ENCODE measurements at places on chromosomes 12 and 14. TPM values are rescaled to one million over a fixed set of nuclear protein-coding genes. Genes with fewer than 3 reads are reported as not detected.

The C3AR1 gene
- not detected for total RNA-seq

The OAS2 gene
- not detected for total RNA-seq

The MYF5 gene
- total RNA-seq = not detected

The PGF gene
- total RNA-seq = 7.9 TPM

The RNU7-1 gene
- total RNA-seq = not detected

The OVCH1 gene
- not detected for total RNA-seq

The C12orf75 gene
- total RNA-seq = 9.4 TPM

The CABP1 gene
- 0.83 TPM for total RNA-seq

DNA sequence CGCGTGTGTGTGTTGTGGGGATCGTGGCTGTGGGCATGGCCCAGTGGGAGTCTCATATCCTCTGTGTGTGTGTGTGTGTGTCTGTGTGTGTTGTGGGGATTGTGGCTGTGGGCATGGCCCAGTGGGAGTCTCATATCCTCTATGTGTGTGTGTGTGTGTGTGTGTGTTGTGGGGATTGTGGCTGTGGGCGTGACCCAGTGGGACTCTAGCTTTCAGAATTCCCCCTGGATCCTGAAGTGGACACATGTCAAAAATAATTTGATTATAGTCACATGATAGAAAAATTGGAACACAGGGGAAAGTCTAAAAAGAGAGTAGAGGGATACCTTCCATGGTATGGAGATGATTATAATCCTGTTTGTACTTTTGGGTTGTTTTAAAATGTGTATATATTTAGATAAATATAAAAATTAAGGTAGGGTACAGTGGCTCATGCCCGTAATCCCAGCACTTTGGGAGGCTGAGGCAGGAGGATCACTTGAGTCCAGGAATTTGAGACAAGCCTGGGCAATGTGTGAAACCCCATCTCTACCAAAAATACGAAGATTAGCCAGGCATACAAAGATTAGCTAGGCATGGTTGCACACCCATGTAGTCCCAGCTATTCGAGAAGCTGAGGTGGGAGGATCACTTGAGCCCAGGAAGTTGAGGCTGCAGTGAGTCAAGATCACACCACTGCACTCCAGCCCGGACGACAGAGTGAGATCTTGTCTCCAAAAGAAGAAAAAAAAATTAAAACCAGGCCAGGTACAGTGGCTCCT lies 11.0 kb downstream of the PAPLN start:
- H3K36me3 ChIP-seq = no peaks in the 10 kb centered on the region
- peaks cover 9% of the 10 kb centered on the region for H3K4me1 ChIP-seq
- no peak overlapping the region for H3K4me3 ChIP-seq
- peaks cover 3% of the 10 kb centered on the region for H3K27me3 ChIP-seq

DNA sequence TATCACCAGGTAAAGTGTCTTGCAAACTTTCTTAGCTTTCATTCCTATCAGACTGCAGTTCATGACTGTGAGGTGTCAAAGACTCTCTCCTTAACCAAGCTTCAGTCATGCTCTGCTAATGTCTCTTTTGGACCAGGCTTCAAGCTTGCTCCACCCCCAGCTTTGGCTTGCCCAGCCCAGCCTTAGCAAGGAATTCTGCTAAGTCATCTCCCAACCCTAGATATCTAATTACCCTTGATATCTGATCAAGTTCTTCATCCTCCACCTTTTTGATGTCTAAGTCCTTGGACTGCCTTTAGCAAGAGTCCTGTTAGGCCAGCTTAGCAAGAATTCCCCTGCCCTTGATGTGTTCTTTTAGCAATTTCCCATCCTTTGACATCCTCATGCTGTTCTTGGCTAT lies 108.9 kb upstream of the FGD4 start:
- peaks cover 27% of the 10 kb centered on the region for H3K4me1 ChIP-seq
- H3K27me3 ChIP-seq = peaks cover 5% of the 10 kb centered on the region
- no peak overlapping the region for H3K4me3 ChIP-seq

GRCh38 chr12:57497223-57498131 lies 9.6 kb downstream of the MARS1 start:
- peaks cover 18% of the 10 kb centered on the region for H3K4me1 ChIP-seq
- peak overlapping the region; percentile 84 for H3K27ac ChIP-seq
- peak overlapping the region; percentile 13 for H3K4me3 ChIP-seq
- H3K27me3 ChIP-seq = peaks cover 3% of the 10 kb centered on the region

DNA sequence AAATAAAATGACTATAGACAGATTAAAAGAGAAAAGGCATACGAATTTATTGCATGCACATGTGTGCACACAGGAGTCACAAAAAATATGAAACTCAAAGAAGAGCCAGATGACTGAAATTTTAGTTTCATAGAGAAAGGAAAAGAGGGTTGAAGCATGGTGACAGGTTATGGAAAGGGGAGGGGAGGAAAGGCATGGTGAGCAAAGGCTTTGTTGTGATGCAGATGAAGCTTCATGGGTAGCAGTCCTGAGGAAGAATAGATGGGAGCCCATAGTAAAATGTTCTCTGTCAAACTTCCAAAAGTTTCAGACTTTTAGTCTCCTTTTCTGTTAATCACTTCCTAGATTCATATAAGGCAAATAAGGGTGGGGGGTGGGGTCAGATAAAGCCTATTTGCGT lies 612.7 kb upstream of the ATP2B1 start:
- H3K27ac ChIP-seq = no peak overlapping the region
- no peaks in the 10 kb centered on the region for H3K36me3 ChIP-seq

- H3K4me1 ChIP-seq = peaks cover 4% of the 10 kb centered on the region
- no peak for DNase-seq
- H3K27ac ChIP-seq = no peak overlapping the region
- no peak overlapping the region for H3K4me3 ChIP-seq
Observed at GRCh38 chr14:35480119-35480769, 53.7 kb upstream of the INSM2 start.

GRCh38 chr14:77041881-77042545 lies 13.5 kb upstream of the IRF2BPL start:
- peak overlapping the region; percentile 99 for H3K27ac ChIP-seq
- no peaks in the 10 kb centered on the region for H3K36me3 ChIP-seq
- peaks cover 70% of the 10 kb centered on the region for H3K4me1 ChIP-seq
- peaks cover 6% of the 10 kb centered on the region for H3K27me3 ChIP-seq
- H3K4me3 ChIP-seq = peak overlapping the region; percentile 90

DNA sequence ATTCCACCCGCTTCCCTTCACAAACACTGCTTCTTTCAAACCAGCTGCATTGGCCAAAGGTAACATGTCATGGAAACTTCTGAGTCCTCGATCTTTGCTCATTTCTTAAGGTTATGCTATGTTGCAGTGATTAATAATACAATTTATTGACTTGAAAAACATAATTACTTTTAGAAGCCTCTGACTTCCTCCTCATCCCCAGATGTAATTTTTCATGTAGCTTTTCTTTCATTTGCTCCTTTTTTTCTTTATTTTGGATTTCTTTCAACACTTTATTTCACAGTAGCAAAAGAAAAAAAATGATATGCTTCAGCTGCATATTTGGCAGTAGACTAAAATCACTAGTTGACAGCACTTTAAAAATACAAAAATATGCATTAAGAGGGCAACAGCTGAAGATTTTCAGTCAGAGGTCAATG lies 116.2 kb downstream of the LRRIQ1 start:
- DNase-seq = no peak
- H3K36me3 ChIP-seq = no peaks in the 10 kb centered on the region
- H3K4me1 ChIP-seq = peaks cover 3% of the 10 kb centered on the region
- H3K27ac ChIP-seq = no peak overlapping the region

DNA sequence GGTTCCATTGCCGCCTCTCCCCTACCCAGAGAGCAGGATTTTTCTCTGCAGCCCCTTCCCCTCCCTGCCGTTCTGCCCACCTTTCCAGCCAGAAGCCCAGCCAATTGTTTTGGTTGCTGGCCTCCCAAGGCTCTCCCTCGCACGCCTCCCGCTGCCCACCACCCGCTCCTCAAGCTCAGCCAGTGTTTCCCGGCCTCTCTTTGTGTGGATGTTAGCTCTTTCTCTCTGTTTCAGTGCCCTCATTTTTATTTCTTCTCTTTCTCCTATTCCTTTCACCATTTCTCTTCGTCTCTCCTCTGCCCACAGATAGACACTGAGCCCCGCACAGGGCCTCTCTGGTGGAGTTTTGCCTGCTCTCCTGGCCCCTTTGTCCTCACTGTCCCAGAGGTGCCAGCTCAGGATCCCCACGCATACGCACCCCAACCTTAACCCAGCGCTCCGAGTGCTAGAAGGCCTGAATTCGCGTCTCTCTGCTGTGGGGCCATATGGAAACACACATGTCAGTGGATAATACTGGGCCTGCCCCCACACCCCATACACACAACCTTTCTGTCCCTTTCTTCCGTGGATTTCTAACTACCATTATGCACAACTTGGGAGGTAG lies 54.9 kb downstream of the SMUG1 start:
- H3K36me3 ChIP-seq = no peaks in the 10 kb centered on the region
- H3K4me1 ChIP-seq = peaks cover 34% of the 10 kb centered on the region
- peak overlapping the region; percentile 1 for H3K27ac ChIP-seq
- peaks cover 24% of the 10 kb centered on the region for H3K27me3 ChIP-seq
- no peak overlapping the region for H3K4me3 ChIP-seq

- H3K4me1 ChIP-seq = peaks cover 32% of the 10 kb centered on the region
- peaks cover 10% of the 10 kb centered on the region for H3K27me3 ChIP-seq
- H3K4me3 ChIP-seq = no peak overlapping the region
- H3K27ac ChIP-seq = no peak overlapping the region
Observed at GRCh38 chr12:111074559-111074958, 154.2 kb upstream of the MYL2 start.

DNA sequence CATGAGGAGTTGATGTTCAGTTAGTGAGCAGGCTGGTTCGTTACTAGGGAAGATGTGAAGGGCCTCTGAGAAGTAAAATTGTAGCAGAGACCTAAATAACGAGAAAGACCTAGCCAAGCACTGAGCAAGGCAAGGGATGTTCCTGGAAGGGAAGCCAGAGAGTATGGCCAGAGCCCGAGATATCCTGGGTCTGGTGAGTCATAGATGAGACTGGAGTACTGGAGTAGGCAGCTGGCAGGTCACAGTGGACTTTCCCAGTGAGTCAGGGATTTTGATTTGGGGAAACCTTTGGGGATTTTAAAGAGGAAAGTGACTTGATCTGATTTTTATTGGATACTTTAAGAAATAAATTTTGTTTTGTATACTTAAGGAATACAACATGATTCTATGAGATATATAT lies 369.0 kb downstream of the DIO2 start:
- H3K4me1 ChIP-seq = peaks cover 3% of the 10 kb centered on the region
- no peaks in the 10 kb centered on the region for H3K27me3 ChIP-seq
- no peak overlapping the region for H3K4me3 ChIP-seq
- no peak overlapping the region for H3K27ac ChIP-seq

DNA sequence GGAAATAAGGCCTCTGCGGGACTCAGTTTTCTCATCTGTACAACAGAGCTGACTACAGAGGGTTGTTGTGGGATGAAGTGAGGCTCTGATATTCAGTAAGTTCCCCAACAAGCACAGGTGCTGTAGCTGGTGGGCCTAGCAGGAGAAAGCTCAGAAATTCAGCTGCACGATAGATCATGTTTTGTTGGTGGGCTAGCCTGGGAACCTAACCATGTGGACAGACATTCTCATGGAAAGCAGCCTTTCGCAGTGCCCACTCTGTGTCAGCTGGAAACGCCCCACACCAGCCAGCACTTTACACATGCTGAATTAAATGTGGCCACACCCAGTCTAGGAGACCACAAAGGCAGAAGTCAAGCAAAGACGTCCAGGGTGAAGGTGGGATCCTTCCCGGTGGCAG lies 16.1 kb downstream of the PITPNM2 start:
- no peak overlapping the region for H3K4me3 ChIP-seq
- no peak for DNase-seq
- H3K4me1 ChIP-seq = peaks cover 7% of the 10 kb centered on the region
- H3K36me3 ChIP-seq = no peaks in the 10 kb centered on the region
- H3K27me3 ChIP-seq = peaks cover 2% of the 10 kb centered on the region

GRCh38 chr12:71958993-71959578 lies 20.4 kb downstream of the TPH2 start:
- H3K4me1 ChIP-seq = peaks cover 17% of the 10 kb centered on the region
- H3K36me3 ChIP-seq = no peaks in the 10 kb centered on the region
- H3K27me3 ChIP-seq = no peaks in the 10 kb centered on the region
- H3K27ac ChIP-seq = no peak overlapping the region
- no peak for DNase-seq
- H3K4me3 ChIP-seq = no peak overlapping the region

DNA sequence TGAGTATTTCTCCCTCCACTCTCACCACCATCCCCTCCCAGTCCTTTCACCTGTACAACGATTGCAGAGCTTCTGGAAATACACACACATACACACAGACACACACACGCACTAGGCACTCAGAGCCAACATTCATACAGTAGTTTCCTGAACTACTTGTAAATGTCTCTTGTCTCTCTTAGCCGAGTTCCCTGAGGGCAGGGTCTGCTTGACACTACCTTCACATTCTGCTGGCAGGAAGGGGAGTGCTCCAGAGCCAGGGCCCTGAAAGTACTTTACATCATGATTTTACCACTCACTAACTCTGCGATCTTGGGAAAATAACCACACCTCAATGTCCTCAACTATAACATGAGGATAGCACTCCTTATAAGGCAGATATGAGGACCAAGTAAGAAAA lies 82.7 kb downstream of the GAS2L3 start:
- no peaks in the 10 kb centered on the region for H3K36me3 ChIP-seq
- peak overlapping the region; percentile 3 for H3K27ac ChIP-seq
- H3K4me3 ChIP-seq = no peak overlapping the region
- peaks cover 16% of the 10 kb centered on the region for H3K4me1 ChIP-seq
- H3K27me3 ChIP-seq = peaks cover 4% of the 10 kb centered on the region

GRCh38 chr14:59359431-59360124 lies 105.6 kb downstream of the GPR135 start:
- H3K4me3 ChIP-seq = no peak overlapping the region
- H3K27ac ChIP-seq = no peak overlapping the region
- peaks cover 7% of the 10 kb centered on the region for H3K36me3 ChIP-seq
- H3K4me1 ChIP-seq = no peaks in the 10 kb centered on the region
- no peak for DNase-seq

GRCh38 chr14:42228611-42229010 lies 621.9 kb downstream of the LRFN5 start:
- no peak overlapping the region for H3K4me3 ChIP-seq
- peaks cover 3% of the 10 kb centered on the region for H3K27me3 ChIP-seq
- H3K27ac ChIP-seq = no peak overlapping the region
- H3K4me1 ChIP-seq = peaks cover 14% of the 10 kb centered on the region

DNA sequence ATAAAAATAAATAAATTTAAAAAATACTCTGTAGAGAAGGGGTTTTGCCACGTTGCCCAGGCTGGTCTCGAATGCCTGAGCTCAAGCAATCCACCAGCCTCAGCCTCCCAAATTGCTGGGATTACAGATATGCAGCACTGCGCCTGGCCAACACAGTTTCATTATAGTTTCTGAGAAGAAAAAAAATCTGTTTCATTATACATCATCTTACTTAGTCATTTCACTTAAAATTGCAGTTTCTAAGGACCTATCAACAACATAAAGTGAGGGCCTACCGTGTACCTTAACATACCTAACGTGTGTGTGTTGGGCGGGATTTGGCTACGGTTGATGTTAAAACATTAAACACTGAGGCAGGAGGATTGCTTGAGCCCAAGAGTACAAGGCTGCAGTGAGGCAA lies 28.3 kb downstream of the P2RX2 start:
- peaks cover 2% of the 10 kb centered on the region for H3K27me3 ChIP-seq
- no peaks in the 10 kb centered on the region for H3K36me3 ChIP-seq
- no peak overlapping the region for H3K4me3 ChIP-seq
- H3K27ac ChIP-seq = no peak overlapping the region
- no peaks in the 10 kb centered on the region for H3K4me1 ChIP-seq

Measured in glutamatergic neuron (in vitro differentiated cells).